Brain microvascular endothelial cell (primary cell): ENCODE measurements at places on chromosomes 7 and 10.

DNA sequence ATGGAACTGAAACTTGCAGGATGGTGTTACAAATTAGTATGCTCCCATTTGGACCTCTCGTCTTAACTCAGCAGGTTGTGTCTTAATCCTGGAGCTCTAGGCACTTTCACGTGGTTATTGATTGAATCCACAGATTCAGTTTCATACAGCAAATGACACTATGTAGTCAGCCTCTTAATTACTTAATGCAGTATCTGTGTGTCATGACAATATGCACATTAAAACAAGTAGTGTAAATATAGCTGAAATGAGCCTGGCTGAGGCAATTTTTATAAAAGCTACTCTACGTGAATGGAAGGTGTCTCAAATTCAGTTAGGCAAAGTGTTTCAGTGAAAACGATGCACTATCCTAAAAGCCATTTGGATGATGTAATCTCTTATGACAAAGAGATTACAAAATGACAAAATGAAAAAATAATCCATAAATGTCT lies 86.8 kb downstream of the CD36 start:
- no peak for DNase-seq

- peak; percentile 44 for DNase-seq
Observed at GRCh38 chr7:105454095-105454747, 65.5 kb upstream of the SRPK2 start.

DNA sequence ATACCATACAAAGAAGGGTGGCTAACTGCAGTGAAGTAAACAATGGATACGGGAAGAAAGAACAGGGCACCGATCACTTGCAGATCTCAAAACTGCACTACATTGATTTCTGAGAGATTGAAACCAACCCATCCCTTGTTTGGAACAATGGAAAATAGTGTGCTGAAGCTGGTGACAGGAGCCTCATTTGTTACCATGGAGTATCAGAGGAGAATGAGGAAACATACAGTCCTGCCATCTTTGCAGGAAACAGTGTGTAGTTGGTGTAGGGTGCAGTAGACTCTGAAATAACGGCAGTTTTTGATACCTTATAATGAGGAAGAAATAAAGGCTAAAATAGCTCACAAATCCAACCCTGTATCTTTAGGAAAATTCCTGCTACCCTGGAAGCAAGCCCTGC lies 118.5 kb downstream of the ARHGAP21 start:
- DNase-seq, result no peak

- DNase-seq, result no peak
Observed at GRCh38 chr7:71746006-71746405, 614.1 kb downstream of the GALNT17 start.

- DNase-seq, result no peak
Observed at GRCh38 chr7:84149573-84149972, 45.0 kb downstream of the SEMA3A start.

DNA sequence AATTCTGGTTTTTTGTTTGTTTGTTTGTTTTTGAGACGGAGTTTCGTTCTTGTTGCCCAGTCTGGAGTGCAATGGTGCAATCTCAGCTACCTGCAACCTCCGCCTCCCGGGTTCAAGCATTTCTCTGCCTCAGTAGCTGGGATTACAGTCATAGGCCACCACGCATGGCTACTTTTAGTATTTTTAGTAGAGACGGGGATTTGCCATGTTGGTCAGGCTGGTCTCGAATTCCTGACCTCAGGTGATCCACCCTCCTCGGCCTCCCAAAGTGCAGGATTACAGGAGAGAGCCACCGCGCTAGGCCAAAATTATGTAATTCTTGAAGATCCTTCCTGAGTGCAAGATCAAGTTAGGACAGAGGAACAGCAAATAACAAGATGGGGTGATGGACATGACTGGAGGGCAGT lies 719 bp downstream of the ZNF33B start:
- DNase-seq, result no peak

GRCh38 chr7:41255716-41256115 lies 447.2 kb downstream of the INHBA start:
- DNase-seq, result no peak

DNA sequence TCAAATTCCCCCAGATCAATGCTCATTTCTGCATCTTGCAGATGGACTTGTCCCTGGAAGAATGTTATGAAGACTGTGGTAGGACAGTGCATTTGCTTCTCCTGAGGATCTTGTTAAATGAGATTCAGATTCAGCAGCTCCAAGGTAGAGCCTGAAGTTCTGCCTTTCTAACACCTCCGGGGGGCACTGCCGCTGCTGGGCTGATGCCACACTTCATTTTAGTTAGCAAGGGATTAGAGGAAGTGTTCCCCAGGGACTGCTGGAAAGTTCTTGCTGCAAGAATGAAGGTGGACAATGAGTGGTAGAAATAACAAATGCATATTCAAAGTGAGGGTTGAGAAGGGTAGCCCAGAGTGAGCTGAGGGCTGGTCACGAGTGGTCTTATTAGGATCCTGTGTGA lies 434.3 kb upstream of the AKR1E2 start:
- DNase-seq, result no peak

GRCh38 chr7:137345799-137346449 lies 2.4 kb upstream of the PTN start:
- DNase-seq, result no peak

- no peak for DNase-seq
Observed at GRCh38 chr10:107168738-107169137, 4.2 kb upstream of the SORCS1 start.

- DNase-seq, result no peak
Observed at GRCh38 chr7:23043441-23043840, 29.5 kb upstream of the HYCC1 start.

DNA sequence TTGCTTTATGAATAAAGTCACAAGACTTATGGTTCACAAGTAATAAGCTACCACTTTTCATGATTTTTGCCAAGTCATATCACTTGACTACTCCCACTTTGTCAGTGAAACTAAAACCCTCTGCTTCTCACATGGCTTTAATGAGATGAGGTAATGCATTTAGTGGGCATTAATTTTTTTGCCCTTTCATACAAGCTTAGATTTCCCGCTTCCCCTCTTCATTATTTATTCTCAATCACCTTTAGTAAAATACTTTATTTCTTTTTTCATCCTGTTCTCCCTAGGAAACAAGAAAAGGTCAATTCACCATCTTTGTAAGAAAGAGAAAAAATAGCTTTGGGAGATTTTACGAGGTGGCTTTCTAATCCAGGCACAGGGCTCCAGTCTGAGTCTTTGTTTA lies 109.6 kb upstream of the STARD3NL start:
- DNase-seq, result no peak
